ENCODE measurements at places on chromosomes 1 and 21. TPM values are rescaled to one million over a fixed set of nuclear protein-coding genes. Genes with fewer than 3 reads are reported as not detected.

GRCh38 chr1:11691302-11691914 is at the start of gene DRAXIN:
Gene DRAXIN, plus strand, starts transcription at chr1:11691710. Its CDS starts 14,549 bp downstream, at chr1:11706259.
- no peak for DNase-seq

GRCh38 chr1:209513226-209513625 is 70.3 kb upstream of the CAMK1G start:
- no peak for DNase-seq

- DNase-seq: no peak
Observed at GRCh38 chr1:26529405-26529654, 231 bp upstream of the RPS6KA1 start.

GRCh38 chr1:84724128-84724860 is 34.0 kb upstream of the SSX2IP start:
- no peak for DNase-seq

DNA sequence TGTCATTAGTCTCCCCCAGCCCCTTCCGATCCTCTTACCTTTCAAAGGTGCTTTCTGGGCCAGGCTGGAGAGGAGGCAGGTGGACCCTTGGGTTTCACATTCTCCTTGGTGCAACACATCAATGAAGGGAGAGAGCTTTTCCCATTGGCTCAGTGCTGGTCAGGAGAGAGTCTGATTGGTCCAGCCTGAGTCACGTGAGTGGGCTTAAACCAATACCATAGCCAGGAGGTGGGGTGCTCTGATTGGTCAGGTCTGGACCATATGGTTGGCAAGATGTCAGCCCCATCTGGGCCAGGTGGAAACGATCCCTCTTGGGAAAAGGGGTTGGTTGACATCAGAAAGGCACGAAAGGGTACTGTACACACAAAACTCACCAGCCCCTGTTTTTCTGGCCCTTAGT is 44.8 kb upstream of the ABCG1 start:
- no peak for DNase-seq

- no peak for DNase-seq
Observed at GRCh38 chr21:29641635-29642550, 297.9 kb downstream of the GRIK1 start.

GRCh38 chr1:154835531-154836324 is 34.4 kb downstream of the KCNN3 start:
- DNase-seq: no peak

GRCh38 chr1:230415405-230416132 is 10.6 kb downstream of the PGBD5 start:
- no peak for DNase-seq

DNA sequence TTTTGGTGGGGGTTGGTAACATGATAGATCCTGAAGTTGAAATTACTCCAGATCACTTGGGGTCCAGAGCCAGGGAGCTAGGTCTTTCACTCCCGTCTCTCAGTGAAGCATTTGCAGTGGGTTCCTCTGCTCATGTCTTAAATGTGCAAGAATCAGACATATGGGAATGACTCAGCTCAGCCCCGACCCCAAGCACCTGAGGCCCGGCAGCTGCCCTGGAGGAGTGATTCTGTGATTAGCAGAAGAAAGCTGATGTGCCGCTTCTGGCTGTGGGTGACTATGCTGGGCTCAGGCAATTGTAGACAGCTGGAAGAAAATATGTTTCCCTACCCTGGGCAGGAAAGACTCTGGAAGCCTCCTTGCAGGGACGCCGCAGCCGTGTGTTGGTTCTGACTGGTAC is 601.7 kb downstream of the NPHP4 start:
- DNase-seq: no peak

DNA sequence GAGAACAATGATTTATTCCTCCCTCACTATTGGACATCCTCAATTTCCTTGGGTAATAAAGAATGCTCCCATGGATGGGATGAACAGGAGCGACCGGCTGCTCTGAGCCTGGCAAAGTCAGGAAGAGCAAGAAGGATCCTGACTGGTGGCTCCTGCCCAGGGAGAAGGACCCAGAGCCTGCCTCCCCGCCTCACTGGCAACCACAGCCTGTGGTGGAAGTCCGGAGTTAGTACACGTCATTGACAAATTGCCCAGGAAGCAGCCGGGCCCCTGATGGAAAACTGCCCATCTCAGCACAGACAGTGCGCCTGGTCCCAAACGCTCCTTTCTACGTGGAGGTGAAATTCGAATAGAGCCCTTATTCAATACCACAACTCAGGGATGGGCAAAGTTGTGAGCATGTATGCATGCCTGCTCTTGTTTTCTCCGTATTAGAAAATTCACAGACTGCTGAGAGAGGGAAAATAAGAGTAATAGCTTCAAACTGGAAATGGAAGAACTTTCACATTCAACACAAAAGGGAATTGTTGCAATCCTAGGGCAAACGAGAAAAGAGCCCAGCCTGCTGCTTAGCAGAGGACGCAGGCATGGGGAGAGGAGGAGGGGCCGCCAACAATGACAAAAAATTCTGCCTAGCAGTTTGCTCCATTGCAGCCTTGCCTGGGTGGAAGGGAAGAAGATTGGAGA is 397.1 kb upstream of the VAMP3 start:
- DNase-seq: no peak

- DNase-seq: no peak
Observed at GRCh38 chr1:111154021-111154999, 14.3 kb downstream of the CEPT1 start.

DNA sequence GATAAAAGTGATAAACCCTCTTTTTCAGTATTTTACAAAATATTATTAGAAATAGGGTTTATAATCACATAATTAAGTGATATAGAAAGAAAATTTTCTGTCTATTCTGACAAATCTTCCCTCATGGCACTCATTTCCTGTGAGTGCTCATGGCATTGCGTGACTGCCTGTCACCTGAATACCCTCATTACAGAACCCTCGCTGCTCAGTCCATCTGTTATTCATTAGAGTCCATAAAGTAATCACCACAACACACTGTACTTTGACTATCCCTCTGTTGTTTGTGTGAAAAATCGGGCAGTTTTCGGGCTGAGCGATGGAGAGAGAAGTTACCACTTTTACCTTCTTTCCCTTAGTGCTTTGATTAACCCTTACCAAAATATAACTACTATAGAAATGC is 100.4 kb upstream of the BRINP3 start:
- DNase-seq: no peak

- DNase-seq: no peak
Observed at GRCh38 chr1:1294250-1294890, 13.4 kb downstream of the ACAP3 start.

DNA sequence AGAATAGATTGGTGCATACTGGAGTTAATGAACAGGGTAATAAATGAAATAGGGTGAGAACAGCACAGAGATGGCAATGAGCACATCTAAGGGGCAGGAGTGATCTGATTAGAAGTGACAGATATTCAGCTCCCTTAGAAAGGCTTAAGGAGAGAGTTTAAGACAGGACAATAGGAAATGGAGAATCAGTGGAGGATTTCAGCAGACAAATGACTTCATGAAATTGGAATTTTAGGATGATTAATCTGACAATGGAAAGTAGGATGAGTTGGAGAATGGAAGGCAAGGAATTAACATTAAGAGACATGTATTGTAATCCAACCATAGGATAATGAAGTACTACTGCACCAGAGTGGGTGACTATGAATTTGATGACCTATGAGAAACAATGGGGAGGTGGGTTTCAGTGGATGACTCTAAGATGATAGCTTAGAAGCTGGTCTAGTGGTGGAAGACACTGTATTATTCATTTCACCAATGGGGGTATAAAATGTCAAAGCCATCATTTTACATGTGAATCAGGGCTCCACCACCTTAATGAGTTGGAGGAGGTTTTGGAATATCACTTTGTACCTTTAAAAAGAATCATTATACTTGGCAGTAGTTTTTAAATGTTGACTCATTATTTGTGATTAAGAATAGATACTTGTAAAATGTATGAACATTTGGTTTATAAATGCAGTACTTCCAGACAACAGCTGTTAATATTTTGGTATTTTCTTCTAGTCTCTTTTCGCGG is 139.1 kb downstream of the PLA2G4A start:
- no peak for DNase-seq

- DNase-seq: peak; percentile 63
Observed at GRCh38 chr1:160376525-160377131, 9.8 kb downstream of the NHLH1 start.

DNA sequence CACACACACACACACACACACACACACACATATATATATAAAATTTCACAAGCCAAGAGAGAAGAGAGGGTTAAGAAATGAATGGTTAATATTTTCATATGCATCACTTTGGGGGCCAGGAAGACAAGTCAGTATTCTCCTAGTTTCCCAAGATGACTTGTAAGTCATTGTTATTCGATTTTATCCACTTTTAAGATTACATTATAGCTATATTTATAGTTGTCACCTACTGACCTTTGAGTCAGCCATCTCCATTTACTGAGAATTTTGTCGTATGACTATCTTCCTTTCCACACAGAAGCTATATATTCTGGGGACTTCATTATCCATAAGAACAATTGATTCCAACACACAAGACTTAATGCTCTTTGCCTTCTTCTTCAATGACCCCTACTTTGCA is 8.9 kb downstream of the LYST start:
- no peak for DNase-seq

- DNase-seq: peak; percentile 13
Observed at GRCh38 chr1:221284028-221284427, 404.8 kb downstream of the HLX start.

DNA sequence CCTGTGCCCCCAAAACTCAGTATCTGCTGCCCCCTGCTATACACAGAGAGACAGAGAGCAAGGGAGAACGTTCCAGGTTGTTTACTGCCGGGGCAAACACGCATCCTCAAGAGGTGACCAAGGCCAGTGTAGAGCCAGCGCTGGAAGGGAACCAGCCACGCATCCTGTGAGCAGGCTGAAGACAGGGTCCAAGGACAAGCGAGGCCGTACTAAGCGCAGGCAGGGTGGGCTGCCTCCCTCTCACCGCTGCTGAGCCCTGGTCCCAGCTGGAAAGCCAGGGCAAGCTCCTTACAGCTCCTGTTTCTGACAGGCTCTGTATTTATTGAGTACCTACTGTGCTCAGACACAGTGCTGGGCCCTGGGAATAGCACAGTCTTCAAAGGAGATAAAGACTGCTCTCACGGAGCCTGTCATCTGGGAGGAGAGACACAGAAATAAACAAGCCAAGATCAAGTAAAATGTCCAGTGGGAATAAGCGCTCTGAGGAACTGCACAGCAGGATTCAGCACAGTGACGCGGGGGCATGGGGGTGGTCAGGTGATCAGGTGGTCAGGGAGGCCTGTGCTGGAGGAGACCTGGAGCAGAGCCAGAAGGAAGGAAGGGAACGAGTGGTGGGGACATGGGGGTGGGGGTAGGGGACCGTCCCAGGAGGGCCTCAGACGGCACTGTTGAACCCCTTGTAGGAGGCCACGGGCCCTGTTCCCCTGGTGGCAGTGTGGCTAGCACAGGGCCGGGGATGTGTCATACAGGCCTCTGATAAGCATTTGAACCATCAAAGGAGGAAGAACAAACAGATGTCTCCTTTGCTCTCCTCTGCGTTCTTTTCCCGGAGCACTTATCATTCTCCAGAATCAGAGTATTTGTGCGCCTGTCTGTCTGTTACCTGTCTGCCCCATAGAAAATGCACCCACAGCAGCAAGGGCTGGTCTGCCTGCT is 37.8 kb upstream of the EFHD2 start:
- no peak for DNase-seq

DNA sequence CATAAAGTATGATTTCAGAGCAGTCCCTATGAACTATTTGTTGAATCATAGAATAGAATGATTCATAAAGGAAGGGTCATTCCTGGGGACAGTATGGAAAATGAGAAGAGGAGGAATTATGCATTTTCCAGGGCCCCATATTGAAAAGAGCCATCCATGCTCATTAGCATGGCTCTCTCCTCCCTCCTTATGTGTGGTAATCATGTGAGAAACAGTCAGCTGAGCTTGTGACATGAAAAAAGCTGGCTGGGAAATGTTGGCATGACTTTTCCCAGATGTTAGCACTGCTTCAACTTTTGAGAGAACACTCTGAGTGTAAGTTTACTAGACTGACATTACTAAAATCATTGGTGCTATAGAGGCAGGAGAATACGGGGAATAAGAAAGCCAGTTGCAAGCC is 16.1 kb downstream of the TRIM67 start:
- no peak for DNase-seq

DNA sequence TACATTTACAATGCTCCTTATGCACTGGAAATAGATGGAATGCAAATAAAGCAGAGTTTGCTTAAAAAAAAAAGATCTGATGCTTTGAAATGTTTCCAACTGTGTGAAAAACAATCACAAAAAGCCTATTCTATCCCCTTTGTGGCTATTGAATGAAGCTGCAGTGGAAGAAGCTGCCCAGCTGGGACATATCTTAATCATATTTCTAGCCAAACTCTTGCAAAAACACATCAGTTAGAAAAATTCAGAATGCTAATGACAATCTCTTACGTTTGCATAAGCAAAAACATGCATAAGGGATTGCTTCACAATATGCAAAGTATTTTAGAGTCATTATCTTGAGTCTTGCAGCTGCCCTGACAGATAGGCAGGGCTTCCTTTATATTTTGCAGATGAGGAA is 526.4 kb upstream of the USP24 start:
- DNase-seq: peak; percentile 29

DNA sequence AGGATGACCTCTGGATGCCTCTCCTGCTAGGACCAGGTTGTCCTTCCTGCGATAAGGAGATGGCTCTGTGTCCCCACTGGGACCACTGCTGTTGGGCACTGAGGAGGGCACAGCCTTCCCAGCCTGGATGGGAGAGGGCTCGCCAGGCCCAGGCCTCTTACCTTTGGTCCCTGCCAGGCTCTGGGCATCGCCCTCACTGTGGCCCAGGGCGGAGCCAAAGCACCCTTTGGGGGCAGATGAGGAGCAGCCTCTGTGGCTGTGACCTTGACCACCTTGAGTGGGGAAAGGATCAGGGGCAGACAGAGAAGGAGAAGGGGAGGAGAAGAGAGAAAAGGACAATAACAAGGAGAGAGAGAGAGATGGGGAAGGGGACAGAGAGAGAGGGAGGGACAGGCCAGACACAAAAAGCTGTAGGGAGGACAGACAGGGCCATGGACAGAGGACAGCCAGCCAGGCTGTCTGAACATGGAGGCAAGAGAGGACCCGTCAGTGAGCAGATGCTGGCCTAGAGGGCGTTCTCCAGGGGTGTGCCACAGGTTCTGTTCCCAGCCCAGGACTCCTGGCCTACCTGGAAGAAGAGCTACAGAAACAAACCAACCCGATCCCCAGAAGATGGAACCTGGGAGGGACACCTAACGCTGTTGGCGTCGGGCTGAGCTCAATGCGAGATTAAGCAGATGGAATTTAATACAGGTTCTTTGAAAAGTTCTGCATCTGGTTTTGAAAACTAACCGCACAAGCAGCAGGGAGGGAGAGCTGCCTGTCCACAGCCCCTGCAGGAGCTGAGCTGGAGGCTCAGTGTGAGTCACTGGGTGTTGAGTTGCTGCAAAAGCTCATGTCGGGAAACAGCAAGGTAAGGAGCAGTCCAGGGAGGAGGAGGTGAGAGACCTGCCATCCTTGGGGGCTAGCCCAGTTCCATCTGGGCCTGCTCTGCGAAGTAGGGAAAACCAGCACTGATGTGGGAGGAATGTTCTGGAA is 262.1 kb downstream of the PTPRU start:
- DNase-seq: no peak

The DFFB gene
- 5.7 TPM for polyA plus RNA-seq

The GBP2 gene
- 1.3 TPM for polyA plus RNA-seq

The CCDC27 gene
- polyA plus RNA-seq: 0.14 TPM

The LYPD8 gene
- polyA plus RNA-seq: not detected

The SLAMF7 gene
- 0.71 TPM for polyA plus RNA-seq

The SELL gene
- polyA plus RNA-seq: 2.6 TPM

The SLC37A1 gene
- polyA plus RNA-seq: 2.5 TPM

The MYCL gene
- polyA plus RNA-seq: 2.6 TPM

The PLA2G2A gene
- 3.6 TPM for polyA plus RNA-seq

The BTBD8 gene
- 4.4 TPM for polyA plus RNA-seq

Measured in hindlimb muscle (tissue), 1 donor.